ENCODE measurements at places on chromosomes 1 and 21.

DNA sequence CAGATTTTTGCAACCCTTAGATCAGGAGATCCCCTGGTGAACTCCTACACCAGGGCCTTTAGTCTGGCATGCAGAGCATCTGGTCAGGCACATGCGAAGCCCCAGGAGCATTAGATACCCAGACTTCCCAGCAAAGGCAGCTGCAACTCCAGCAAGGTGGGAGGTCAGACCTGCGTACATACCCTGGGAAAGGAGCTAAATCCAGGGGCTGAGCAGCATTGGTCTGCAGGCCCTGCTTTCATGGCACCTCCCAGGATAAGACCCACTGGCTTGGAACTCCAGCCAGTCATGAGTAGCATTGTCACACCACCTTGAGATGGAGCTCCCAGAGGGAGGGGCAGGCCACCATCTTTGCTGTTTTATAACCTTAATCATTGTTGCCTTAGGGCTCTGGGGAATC lies 92.3 kb downstream of the KCNT2 start:
- no peak for DNase-seq

DNA sequence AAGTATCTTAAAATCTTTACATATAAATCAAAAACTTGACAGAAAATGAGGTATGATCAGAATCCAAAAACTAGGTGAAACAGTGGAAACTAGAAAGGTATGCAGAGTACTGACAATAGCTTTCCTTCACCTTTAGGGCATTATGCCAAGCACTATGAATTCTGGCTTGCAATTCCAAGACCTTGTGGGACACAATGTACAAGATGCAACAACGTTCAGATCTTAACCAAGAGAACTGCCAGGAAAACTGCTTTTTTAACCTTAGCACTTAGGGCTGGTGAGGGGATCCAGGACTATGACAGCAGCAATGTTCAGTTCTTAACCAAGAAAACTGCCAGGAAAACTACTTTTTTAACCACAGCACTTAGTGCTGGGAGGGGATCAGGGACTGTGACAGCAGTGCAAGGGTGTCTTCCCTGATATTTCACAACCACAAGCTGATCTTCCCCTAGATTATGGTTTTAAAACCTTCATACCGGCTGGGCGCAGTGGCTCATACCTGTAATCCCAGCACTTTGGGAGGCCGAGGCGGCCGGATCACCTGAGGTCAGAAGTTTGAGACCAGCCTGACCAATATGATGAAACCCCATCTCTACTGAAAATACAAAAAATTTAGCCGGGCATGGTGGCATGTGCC lies 22.3 kb downstream of the FOXJ3 start:
- DNase-seq = no peak

- no peak for DNase-seq
These were observed 1.5 kb downstream of the ATP8B2 start for GRCh38 chr1:154326546-154327465.

DNA sequence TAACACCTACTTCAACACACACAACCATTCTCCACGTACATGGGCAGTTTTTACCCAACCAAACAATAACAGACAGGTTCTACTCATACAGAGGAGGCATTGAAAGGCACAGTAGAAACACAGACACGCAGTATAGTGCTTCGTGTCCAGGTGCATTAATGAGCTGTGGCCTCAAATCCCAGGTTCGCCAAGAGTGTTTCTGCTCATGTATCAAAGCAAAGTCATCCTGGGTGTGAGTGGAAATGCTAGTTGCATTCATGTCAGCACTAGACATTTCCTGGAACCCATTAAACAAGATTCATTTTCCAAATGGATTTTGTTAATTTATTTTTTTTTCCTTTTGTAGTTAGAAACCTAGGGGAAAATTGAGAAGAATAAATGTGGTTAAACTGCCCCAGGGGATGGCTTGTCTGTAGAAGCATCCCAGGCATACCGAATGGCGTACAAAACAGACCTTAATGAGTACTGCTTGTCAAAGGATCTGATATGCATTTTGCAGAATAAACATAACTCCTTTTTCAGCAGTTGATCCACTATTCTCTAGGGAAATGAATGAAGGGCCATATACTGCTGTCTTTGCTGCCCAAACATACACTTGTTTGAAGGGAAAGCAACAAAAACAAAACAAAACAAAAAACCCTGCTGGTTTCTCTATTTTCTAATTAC lies 298.6 kb upstream of the ST6GALNAC5 start:
- DNase-seq = no peak

DNA sequence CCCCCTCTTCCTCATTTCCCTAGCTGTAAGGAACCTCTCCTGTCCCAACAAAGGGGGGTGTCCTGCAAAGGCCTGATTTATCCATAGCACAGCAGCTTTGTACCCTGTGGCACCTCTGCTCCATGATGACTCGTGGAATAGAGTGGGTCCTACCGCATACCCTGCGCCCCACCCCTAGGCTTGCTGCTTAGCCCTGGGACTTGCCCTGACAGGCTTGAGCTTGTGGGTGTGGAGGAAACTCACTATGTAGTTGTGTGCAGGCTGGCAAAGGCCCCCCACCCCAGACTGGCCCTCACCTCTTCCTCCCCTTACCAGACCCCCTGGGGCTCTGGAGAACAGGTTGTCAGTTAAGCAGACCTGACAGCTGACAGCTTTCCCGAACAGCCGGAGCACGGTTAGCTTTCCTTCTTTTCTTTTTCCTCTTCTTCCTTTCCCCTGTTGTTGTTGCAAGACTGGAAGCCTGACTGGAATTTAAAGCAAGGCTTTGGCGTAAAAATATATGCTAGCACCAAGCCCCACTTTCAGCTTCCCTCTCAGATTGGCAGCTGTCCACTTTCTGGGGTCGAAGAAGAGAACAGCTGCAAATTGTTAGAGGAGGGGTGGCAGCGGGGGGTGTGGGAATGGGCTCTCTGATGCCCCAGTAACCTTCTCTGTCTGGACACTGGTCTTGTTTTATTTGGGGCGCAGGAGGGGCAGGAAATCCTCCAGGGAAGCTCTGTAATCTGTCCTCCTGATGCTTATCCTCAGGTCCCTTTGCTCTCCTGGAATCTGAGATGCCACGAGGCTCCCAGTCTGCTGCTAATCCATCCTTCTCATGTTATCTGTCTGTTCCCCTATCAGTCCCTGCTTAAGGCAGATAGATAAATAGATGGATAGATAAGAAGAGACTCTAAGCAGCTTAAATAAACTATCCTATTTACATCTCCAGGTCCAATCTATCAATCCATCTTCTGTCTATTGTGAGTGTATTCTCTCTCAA lies 134.6 kb downstream of the BRINP2 start:
- DNase-seq = no peak

- no peak for DNase-seq
These were observed 640 bp upstream of the CYP2J2 start for GRCh38 chr1:59927213-59927612.

- DNase-seq = no peak
These were observed 57.9 kb upstream of the HMGB4 start for GRCh38 chr1:33805988-33806387.

DNA sequence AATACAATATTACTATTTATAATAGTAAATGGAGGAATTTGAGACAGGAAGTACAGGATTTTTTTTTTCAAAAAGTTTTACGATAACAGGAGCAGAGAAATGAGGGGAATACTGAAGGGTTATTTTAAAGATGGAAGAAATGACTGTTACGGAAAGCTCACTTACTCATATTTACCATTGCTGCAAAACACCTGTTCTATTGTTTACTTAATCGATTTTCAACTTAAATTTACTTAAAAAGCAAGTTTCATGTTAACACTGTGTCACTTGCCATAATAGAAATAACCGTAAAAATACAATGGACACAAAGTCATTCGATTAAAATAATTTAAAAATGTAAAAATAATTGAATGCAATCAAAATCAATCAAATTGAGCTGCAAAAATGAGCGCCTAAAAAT lies 3.4 kb upstream of the EXO1 start:
- DNase-seq = no peak

DNA sequence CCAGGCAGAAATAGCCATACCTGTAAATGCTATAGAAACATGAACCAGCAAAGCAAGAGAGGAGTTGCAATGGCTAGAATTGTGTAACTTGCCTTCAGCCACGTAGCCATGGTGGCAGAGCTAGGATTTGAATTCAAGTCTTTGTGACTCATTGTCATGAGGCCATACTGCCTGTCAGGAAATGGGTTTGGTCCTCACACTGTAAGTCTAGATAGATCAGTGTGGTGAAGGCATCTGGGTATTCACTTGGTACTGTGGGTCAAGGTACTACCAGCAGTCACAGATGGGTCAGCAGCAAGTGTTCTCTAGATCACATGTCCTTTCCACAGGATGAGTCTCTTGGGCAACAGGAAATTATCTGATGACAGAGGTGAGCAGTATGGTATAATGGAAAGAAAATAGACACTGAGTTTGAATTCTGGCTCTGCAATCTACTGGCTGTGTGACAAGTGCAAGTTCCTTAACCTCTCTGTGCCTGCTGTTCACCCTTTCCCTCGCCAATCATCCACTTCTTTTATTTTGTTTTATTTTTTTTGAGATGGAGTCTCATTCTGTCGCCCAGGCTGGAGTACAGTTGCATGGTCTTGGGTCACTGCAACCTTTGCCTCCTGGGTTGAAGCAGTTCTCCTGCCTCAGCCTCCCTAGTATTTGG lies 36.9 kb downstream of the FGGY start:
- DNase-seq = no peak

GRCh38 chr1:154992721-154993571 lies 440 bp upstream of the LENEP start:
- no peak for DNase-seq

DNA sequence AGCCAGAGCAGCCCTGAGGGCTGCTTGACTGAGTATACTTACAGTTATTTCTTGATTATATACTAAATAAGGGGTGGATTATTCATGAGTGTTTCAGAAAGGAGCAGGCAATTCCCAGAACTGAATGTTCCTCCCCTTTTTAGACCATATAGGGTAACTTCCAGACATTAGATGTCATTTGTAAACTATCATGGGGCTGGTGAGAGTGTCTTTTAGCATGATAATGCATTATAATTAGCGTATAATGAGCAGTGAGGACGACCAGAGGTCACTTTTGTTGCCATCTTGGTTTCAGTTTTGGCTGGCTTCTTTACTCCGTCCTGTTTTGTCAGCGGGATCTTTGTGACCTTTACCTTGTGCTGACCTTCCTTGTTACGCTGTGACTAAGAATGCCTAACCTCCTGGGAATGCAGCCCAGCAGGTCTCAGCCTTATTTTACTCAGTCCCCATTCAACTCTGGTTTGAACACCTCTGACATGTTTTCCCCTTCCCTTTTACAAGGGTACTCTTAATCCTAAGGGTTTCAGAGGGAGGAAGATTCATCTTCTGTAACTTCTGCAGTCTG lies 16.2 kb downstream of the KCTD3 start:
- DNase-seq = no peak

- DNase-seq = no peak
These were observed 59.0 kb downstream of the NFASC start for GRCh38 chr1:204929487-204930154.

- DNase-seq = no peak
These were observed 56.6 kb upstream of the CR2 start for GRCh38 chr1:207397525-207397926.

DNA sequence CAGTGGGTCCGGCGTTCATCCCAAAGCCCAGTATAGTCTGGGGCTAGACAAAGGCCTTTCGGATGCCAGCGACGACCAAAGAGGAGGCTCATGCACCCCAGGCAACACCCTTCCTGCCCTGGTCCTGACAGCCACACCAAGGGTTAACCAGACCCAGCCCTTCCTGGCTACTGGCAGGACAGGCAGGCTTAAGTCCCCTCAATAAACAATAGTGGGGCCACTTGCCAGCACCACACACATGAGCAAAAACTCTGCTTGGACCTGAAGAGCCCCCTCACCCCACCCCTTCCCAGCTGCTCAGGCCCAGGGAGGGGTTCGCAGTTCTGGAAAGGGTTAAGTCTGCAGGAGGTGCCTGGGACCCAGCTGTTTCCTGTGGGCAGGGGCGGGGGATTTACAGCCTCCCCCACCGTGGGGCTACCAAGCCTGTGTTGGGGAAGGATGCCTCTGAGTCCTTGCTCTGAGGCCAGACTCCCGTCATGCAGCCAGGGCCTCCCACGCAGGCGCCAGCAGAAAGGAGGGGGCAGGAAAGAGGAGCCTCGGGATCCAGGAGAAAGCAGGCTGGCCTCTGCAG lies 18.2 kb downstream of the PHLDA3 start:
- no peak for DNase-seq

DNA sequence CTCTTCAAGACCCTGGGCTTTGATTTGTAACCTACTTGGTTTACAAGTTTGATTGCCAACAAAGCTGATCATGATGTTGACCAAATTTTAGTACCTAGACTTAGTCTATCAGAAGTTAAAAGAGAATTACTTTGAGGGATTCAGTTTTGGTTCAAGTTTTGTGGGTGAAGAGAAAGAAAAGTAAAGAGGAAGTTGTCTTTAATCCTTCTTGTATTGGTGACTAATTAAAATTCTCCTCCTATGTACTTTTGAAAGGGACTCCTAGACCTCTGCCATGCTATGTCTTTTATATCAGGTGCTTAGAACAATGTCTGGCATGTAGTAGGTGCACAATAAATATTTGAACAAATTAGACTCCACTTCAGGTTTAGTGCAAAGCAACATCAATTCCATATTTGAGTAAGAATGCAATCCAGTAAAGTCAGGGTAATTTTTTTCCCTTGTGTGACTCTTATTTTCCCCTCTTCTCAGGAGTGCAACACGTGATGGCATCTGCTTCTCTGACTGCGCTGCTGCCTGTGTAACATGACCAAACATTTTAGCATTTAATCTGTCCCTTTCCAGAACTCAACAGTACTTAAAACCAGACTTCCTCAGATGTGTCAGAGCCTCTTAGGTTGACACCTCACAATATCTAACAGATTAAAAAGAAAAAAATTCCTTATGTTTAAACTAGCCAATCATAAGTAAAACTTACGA lies 41.1 kb upstream of the KCNQ4 start:
- peak; percentile 12 for DNase-seq

DNA sequence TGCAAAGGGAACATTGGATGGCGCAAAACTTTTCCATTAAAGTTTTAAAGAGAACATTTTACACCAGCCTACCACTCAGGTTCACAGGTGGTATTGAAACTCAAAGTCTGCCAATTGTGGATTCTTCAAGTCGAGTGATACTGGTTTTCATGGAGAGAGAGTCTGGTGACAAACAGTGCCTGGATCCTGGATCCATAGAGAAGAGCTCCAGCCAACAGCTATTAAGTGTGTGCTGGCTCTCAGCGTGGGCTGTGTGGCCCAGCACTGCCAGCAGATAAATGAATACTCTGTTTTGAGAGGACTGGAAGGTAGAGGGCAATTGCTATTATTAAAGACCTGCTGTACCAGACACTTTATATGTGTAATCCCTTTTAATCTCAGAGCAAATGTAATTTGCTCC lies 118.9 kb upstream of the SYT6 start:
- DNase-seq = no peak

GRCh38 chr1:62588000-62588399 lies 9.3 kb upstream of the ANGPTL3 start:
- no peak for DNase-seq

DNA sequence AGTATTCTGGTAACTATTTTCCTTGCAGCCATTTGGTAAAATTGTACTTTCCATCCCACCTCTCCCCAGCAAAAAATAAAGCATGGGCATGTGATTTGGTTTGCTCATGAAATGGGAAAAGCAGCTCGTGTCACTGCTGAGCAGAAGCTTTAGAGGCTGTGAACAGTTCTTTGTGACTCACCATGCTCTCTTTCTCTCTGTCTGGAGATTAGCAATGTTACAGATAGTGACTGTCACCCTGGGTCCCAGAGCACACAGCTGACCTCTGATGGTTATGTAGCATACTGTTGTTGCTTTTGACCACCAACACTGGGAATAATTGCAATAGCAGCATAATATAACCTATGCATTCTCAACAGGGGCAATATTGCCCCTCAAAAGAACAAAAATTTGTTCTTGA lies 70.6 kb downstream of the RGS2 start:
- DNase-seq = no peak

Measured in stimulated activated CD4-positive, alpha-beta T cell treated with anti-CD3 and anti-CD28 coated beads, Interleukin-4, amount 100 ng/mL, for 24 hours (primary cell).